ENCODE measurements at places on chromosomes 11 and 22.

DNA sequence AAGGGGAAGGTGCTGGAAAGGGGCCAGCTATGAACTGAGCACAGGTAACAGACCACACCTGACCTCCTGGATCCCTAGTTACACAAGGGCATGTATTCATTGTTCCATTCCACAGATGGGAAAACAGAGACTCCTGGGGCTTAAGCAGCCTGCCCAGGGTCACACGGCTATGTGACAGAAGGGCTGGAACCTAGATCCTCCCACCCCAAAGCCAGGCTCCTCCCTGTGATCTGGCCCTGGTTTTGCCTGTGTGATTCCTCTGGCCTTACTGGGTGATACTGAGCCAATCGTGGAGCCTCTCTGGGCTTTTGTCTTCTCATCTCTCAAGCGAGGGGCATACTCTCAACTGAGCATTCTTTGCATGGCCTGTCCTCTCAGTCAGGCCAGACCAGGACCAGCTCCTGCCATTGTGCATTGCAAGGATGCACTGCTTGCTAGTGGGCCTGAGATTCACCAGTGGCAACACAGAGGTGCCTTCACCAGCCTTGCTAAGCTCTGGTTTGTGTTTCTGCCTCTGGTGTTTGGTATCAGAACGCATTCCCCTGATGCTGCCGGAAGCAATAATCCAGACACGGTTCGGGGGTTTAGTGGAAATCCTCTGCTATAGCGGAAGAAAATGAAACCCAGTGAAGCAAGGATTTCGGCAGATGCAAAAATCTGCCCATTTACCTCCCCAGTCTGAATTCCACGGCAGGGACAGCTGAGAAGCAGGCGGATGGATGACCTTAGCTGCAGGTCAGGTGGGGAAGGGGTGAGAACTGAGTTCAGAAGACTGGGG, 226.6 kb downstream of the ST3GAL4 start:
- no peak overlapping the region for H3K27ac ChIP-seq
- DNase-seq, result no peak
- H3K4me3 ChIP-seq, result no peak overlapping the region
- H3K36me3 ChIP-seq, result no peaks in the 10 kb centered on the region

- peaks cover 4% of the 10 kb centered on the region for H3K36me3 ChIP-seq
- no peaks in the 10 kb centered on the region for H3K27me3 ChIP-seq
- peaks cover 18% of the 10 kb centered on the region for H3K4me1 ChIP-seq
- no peak overlapping the region for H3K4me3 ChIP-seq
- peak overlapping the region; percentile 45 for H3K27ac ChIP-seq
Measured at GRCh38 chr11:36500315-36500721, 9.8 kb downstream of the TRAF6 start.

DNA sequence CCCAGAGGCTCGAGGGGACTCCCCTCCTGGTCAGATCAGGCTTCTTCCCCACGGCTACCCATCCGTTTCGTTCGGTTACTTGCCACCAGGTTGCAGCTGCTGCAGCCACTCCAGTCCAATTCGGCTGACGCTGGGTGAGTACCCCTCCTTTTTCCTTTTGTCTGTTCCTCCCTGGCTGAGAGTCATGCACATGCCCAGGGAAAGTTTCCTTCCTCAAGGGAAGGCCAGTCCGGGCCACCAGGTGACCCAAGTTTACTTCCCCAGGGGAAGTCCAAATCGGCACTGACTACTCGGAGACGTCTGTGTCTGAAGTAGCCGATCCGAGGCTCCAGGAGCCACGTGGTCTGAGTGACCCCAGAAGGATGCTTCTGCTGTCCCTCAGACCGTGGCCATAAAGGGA, 13.2 kb upstream of the OR56A3 start:
- peaks cover under 1% of the 10 kb centered on the region for H3K4me1 ChIP-seq
- H3K4me3 ChIP-seq, result no peak overlapping the region
- H3K27ac ChIP-seq, result no peak overlapping the region
- H3K36me3 ChIP-seq, result no peaks in the 10 kb centered on the region
- H3K27me3 ChIP-seq, result no peaks in the 10 kb centered on the region
- DNase-seq, result no peak

DNA sequence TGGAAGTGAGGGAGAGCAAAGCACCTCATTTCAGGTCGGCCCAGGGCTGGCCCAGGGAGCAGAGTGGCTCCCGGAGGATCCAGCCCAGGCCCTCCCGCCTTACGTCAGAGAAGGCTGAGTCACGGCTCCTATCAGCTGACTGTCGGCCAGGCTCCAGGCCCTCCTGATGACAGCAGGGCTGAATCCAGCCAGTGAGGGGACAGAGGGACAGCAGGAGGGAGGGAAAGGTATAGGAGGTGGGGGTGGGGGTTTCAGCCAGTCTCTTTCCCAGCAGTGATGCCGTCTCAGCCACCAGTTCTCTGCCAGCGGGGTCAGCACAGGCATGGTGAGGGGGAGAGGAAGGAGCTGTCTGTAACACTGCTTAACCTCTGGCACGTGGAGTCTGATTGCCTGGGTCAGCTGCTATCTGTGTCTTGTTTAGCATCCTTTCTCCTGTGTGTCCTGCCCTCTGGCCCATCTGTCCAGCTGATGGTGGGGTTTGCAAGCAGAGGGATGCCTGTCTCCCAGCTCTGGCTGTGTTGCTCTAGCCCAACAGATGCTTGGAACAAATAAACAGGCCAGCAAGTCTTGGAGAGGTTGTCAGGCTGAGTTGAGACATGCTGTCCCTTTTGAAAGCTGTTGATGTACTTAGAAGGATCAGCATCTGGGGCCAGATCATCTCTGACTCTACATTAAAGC, 74.0 kb downstream of the ADAMTS15 start:
- H3K27me3 ChIP-seq, result no peaks in the 10 kb centered on the region
- DNase-seq, result peak; percentile 35
- no peak overlapping the region for H3K4me3 ChIP-seq
- no peaks in the 10 kb centered on the region for H3K36me3 ChIP-seq
- H3K4me1 ChIP-seq, result peaks cover 2% of the 10 kb centered on the region

- no peak overlapping the region for H3K27ac ChIP-seq
- H3K4me1 ChIP-seq, result peaks cover 12% of the 10 kb centered on the region
- DNase-seq, result no peak
Measured at GRCh38 chr11:71421392-71421950, 26.7 kb downstream of the DHCR7 start.

GRCh38 chr22:20904008-20904979, 12.9 kb upstream of the CRKL start:
- no peaks in the 10 kb centered on the region for H3K27me3 ChIP-seq
- peak overlapping the region; percentile 88 for H3K27ac ChIP-seq

GRCh38 chr22:24363243-24363642, 64.2 kb upstream of the ADORA2A start:
- no peak overlapping the region for H3K27ac ChIP-seq
- H3K27me3 ChIP-seq, result no peaks in the 10 kb centered on the region
- H3K36me3 ChIP-seq, result peaks cover 15% of the 10 kb centered on the region
- no peak for DNase-seq

- no peak overlapping the region for H3K27ac ChIP-seq
- H3K36me3 ChIP-seq, result no peaks in the 10 kb centered on the region
- H3K4me3 ChIP-seq, result no peak overlapping the region
- no peaks in the 10 kb centered on the region for H3K4me1 ChIP-seq
- no peaks in the 10 kb centered on the region for H3K27me3 ChIP-seq
Measured at GRCh38 chr11:32334822-32335221, 100.5 kb downstream of the WT1 start.

DNA sequence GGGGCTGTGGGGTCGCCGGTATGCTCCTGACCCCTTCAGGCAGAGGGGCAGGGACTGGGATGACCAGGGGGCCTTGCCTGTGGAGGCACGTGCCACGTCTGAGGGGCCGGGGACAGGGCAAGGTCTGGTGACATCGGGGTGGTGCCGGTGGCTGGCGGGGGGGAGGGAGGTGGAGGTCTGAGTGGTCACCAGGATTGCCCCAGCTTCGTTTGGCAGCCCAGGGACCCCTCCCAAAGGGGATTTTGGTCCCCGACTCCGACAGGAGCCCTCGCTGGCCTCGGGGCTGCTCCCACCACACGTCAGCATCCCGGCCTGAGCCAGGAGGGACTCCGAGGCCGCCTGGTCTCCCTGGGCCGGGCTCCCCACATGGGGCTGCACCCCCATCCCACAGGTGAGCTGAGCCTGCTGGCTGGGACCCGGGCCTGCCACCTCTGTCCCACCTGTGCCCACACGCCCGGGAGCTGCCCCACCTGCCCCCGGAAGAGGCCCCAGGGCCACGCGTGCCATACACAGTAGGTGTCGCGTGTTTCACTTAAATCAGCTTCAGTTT, 1.1 kb upstream of the MUC6 start:
- no peaks in the 10 kb centered on the region for H3K4me1 ChIP-seq
- DNase-seq, result no peak
- H3K27ac ChIP-seq, result no peak overlapping the region
- H3K36me3 ChIP-seq, result no peaks in the 10 kb centered on the region
- H3K4me3 ChIP-seq, result no peak overlapping the region
- H3K27me3 ChIP-seq, result peaks cover 10% of the 10 kb centered on the region

DNA sequence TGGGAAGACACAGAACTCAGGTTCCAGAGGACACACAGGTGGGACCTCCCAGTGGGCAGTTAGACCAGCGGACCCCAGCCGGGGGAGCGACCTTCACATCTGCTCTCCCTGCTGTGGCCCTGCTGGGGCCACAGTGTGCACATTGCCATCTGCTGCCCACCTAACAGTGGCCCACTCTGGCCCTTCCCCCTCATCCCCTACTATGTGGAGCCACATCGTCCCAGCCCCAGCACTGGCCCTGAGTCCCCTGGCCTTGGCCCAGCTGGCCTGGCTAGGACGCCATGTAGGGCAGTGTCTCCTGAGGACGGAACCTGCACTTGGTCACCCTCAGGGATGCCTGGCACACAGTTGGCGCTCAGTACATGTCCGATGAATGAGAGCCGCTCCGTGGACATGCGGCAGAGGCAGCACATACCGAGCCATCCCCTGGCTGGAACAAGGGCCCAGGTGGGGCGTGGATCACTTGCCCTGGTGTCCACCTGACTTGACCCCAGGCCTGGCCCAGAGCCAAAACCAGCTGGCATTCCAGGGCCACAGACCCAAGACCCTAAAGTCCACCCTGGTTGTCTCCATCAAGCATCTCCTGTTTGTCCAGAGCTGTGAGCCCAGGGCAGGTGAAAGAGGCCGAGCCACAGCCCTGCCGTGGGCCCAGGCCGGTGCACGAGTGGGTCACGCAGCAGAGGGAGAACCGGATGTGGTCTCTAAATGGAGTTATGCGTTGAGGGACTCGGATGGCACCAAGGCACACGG, 93.1 kb upstream of the FGF3 start:
- DNase-seq, result no peak
- H3K4me1 ChIP-seq, result peaks cover 34% of the 10 kb centered on the region
- no peaks in the 10 kb centered on the region for H3K27me3 ChIP-seq
- H3K36me3 ChIP-seq, result no peaks in the 10 kb centered on the region
- no peak overlapping the region for H3K4me3 ChIP-seq
- no peak overlapping the region for H3K27ac ChIP-seq
